ENCODE measurements at places on chromosomes 13 and 19. TPM values are rescaled to one million over a fixed set of nuclear protein-coding genes. Genes with fewer than 3 reads are reported as not detected.

The RGS9BP gene
- 0.16 TPM for total RNA-seq

The TSKS gene
- total RNA-seq: 0.12 TPM

The SLC7A9 gene
- total RNA-seq: 0.08 TPM

The FGF22 gene
- 0.12 TPM for total RNA-seq

The DKKL1 gene
- 0.24 TPM for total RNA-seq

The CFD gene
- total RNA-seq: 21.5 TPM

The IGFL4 gene
- total RNA-seq: 0.24 TPM

The ITM2B gene
- total RNA-seq: 626 TPM

The GARIN5A gene
- 1.1 TPM for total RNA-seq

The PDX1 gene
- total RNA-seq: not detected

The KLC3 gene
- total RNA-seq: 17.5 TPM

The NLRP7 gene
- total RNA-seq: not detected

The RASL11A gene
- 4.7 TPM for total RNA-seq

The ZNF77 gene
- total RNA-seq: 2.4 TPM

The RAB8A gene
- total RNA-seq: 57.9 TPM

The CFAP97D2 gene
- not detected for total RNA-seq

The SIGLEC12 gene
- not detected for total RNA-seq

The OR7A5 gene
- not detected for total RNA-seq

The SLC25A42 gene
- 2.5 TPM for total RNA-seq

The DACH1 gene
- 0.24 TPM for total RNA-seq

The GAPDHS gene
- not detected for total RNA-seq
